ENCODE measurements at places on chromosomes 1 and 21. TPM values are rescaled to one million over a fixed set of nuclear protein-coding genes. Genes with fewer than 3 reads are reported as not detected.

Gene ACTN2
- total RNA-seq = 1.5 TPM

Gene TMOD4
- not detected for total RNA-seq

Gene ADAM30
- not detected for total RNA-seq

Gene GJA9
- not detected for total RNA-seq

Gene GPR25
- not detected for total RNA-seq

Gene SLAMF8
- total RNA-seq = not detected

Gene SLFNL1
- 0.28 TPM for total RNA-seq

Gene TPM3
- 1,000 TPM for total RNA-seq

Gene UMODL1
- not detected for total RNA-seq

Gene PTGFR
- total RNA-seq = 0.13 TPM

Gene TNFRSF18
- 0.18 TPM for total RNA-seq

All from pulmonary artery endothelial cell (primary cell).